Stimulated activated CD8-positive, alpha-beta memory T cell treated with anti-CD3 and anti-CD28 coated beads, Interleukin-4, amount 100 ng/mL, for 4 hours (primary cell): ENCODE measurements at places on chromosomes 7 and 10.

DNA sequence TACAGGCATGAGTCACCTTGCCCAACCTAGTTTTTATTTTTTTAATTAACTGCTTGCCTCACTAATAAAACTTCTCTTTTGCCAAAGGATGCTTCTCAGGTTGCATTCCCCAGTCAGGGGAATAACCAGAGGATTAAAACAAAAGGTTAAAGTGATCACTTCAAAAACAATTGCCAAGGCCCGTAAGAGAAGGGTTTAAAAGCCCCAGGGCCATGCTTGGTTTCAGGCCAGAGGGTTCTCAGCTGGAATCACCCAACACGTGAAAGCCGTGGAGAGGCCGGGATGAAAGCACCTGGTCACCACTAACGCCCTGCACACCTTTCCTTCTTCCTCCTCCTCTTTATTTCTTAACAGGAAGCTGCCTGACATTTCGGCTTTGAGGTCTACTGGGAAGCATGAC is 587.5 kb downstream of the PTPRN2 start:
- DNase-seq: no peak

- DNase-seq: peak; percentile 46
These were observed at the start of gene CYTH3 for GRCh38 chr7:6272481-6273323. CYTH3 (minus strand) TSS chr7:6272624; CDS start chr7:6272507, 117 bp downstream.

DNA sequence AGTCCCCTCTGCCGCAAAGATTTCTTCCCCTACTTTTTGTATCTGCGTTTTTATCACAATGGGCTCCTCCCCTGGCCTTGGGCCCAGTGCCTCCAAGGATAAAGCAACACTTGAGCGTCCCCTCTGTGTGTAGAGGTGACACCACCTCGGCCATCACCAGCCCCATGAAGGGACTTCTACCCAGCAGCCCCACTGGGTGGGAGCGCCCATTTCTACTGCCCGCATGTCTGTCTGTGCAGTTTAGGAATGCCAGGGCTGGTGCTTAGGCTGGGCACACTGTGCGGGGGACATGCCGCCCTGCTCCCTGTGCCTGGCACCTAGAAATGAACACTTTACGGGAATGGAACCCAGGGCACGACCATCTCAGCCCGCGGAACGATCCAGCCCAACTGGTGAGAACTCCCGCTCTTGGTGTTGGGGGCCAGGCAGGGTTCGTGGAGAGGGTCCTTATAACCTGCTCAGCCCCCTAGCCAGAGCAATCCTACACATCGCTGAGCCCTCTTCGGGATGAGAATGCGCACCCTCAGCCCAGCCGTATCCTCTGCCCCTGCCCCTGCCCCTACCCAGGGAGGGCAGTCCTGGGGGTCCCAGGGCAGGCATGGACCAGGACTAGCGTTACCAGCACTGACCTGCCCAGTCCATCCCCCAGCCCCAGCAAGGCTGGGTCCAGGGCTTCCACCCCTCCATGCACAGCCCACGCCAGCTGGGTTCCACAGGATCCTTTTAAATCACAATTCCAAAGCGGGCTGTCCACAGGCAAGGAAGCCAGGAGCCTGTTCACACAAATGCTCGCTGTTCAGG is 12.8 kb downstream of the CRYGN start:
- DNase-seq: no peak

DNA sequence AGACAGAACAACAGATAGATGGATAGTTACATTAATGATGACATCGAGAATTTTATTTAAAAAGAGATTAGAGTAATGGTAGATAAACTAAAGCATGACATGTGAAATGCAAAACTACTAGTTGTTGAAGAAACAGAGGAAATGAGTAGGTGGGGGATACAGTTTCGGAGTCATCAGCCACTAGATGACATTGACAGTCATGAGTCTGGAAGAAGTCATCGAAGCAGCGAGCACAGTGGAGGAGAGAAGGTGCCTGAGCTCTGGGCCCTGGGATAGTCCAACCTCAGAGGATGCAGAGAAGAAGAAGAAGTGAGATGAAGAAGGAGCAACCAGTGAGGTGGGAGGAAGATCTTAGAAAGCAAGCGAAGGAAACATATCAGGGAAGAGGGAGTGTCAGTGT is 20.2 kb upstream of the SEC61A2 start:
- DNase-seq: no peak

GRCh38 chr10:9875353-9875752 is 1142.3 kb upstream of the CELF2 start:
- DNase-seq: no peak
